ENCODE measurements at places on chromosomes 7 and 10.

- no peak for DNase-seq
Measured at GRCh38 chr10:118764195-118764594, 9.4 kb upstream of the CACUL1 start.

- no peak for DNase-seq
Measured at GRCh38 chr10:27865221-27865635, 119.6 kb upstream of the MKX start.

DNA sequence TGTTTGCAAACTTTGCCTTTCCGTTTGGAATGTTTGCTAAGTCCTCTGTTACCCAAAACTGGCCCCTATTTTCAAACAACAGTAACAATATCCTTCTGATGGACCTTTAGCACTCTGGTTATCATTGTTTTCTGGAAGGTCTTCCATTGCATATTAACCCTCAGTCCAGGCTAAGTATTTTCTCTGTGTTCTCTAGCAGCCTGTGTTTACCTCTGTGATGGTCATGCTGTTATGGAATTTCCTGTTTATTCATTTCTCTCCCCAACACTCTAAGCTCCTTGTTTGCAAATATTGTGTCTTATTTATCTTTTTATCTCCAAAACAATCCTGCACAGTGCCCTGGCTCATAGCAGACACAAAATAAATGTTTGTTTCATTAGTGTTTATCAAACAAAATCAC, 560.3 kb downstream of the ATRNL1 start:
- DNase-seq, result no peak

DNA sequence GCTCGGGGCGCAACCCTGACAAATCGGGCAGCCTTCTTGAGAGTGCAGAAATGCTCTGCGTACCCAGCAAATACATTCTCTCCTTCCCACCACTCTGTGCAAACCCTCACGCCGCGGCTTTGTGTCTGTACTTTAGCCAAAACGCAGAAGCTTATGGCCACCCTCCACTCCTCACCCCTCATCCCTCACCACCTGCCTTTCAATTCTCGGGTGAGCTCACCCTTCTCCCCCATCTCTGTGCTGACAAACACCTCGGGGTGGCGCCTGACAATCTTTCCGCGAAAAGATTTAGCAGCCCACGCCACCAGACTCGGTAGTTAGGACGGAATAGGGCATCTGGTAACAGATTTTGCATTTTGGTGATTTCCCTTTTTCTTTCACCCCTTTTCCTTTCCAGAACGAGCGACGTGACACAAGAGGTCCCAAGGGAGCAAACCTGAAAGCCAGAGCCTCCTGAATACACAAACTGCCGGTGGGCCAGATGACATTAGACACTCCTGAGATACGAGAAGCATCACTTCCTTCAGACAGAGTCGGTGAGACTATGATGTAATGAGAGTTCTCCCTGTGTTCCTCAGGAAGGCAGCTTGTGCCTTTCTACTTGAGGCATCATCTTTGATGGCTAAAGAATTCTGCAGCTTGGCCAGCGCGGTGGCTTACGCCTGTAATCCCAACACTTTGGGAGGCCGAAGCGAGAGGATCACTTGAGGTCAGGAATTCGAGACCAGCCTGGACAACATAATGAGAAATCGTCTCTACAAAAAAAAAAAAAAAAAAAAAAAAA, 671 bp upstream of the ATAD1 start:
- DNase-seq, result peak; percentile 2

- DNase-seq, result no peak
Measured at GRCh38 chr10:118106426-118106825, 59.7 kb upstream of the RAB11FIP2 start.

DNA sequence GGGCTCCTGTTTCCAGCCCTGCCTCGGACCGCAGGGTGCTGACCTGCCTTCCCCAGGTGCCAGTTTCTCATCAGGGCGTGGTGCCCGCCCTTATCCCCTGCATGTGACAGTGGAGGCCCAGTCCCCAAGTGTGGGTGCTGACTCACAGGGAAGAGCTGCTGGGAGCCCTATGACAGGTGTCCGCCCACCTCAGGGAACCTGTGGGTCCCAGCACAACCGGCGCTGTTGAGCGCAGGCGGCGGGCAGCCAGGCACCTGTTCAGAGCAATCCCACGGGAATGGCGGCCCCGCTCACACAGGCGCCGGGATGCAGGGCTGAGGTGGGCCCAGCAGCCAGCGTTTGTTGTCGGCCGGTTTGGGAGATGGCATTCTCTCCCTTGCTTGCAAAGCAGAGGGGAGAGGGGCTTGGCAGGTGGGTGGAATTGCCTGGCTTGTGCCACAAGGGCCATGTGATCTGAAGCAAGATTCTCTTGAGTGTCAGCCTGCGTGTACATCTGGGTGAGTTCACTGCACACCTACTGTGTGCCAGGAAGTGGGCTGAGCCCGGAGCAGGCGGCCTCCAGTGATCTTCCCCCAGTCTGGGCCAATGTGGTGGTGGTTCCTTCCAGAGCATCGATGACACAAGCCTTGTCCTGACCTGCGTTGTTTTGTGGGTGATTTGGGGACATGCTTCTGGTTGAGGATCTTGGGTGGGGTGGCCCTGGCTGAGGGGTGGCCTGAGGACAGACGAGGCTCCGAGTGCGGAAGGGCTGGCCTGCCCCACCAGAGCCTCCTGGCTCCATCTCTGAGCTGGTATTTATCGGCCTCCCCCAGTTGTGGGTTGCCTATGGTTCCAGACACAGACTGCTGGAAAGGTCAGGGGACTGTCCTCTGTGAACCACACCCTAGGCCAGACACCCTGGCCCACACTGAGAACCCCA, 2.4 kb downstream of the PWWP2B start:
- DNase-seq, result no peak

GRCh38 chr10:100442548-100442947, 20.3 kb upstream of the WNT8B start:
- DNase-seq, result no peak

DNA sequence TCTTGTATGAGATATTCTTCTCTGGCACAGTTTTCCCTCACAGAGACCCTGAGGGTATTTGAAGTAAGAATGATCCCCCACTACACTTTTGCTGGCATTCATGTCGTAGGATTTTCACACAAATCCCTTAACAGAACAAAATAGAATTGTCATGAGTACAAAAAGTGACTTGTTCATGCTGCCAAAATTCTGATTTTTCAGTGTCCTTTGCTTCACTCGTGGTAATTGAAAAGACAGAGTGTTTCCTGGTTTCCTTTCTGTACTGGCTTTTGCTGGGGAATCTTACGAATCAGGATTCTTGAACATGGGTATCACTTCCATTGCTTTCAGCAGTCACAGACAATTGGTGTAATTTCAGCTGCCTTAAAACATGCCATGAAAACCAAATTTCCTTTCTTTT, 756.3 kb downstream of the REEP3 start:
- no peak for DNase-seq

GRCh38 chr10:68348265-68348741, 15.6 kb upstream of the PBLD start:
- DNase-seq, result no peak

DNA sequence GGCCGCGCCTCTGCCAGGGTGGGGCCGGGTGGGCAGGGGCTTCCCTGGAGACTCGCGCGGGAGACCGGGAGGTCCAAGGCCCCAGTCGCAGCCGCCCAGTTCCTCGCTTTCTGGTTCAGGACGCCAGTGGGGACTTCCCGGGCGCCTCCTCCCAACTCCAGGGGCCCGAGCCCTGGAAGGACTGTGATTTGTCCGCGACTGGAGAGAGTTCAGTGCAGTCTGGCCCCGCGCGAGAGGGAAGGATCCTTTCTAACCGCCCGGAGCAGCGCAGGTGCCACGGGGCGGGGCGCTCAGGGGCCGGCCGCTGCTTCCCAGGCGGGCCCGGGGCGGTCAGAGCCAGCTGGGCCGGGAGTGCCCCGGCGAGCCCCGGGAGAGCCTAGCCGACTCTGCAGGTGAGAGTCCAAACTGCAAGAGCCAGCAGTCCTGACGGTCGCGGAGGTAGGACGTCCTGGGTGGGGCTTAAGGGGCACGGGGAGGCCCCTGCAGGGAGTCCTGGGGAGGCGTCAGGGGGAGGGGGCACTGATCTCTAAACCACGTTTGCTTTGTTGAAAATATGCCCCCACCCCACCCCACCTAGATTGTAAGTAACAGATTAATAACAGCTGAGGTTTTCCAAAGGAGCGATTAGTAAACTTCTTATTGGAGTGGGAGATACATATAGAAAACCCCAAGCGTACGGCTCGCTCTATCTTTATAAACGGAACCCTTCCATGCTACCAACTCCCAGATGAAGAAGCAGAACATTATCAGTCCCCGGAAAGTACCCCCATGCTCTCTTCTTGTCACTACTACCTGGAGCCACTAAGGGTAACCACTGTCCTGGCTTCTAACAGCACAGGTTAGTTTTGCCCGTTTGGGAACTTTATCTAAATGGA, 8.2 kb downstream of the NKX2-3 start:
- no peak for DNase-seq

DNA sequence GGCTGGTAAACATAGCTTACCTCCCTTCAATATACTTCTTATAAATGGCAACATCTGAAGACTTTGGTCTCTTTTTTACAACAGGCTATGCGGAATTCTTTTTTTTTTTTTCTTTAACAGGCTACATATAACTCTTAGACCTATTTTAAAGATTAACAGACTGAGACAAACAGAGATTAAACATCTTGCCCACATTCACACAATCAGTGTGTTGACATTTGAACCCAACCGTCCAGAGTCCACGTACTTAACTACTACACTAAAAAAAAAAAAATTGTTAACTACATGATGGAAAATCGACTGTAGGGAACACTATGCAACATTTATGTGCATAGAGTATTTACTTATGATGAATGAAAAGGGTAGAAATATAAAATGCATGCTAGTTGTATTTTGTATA, 298.5 kb downstream of the ELMO1 start:
- no peak for DNase-seq

DNA sequence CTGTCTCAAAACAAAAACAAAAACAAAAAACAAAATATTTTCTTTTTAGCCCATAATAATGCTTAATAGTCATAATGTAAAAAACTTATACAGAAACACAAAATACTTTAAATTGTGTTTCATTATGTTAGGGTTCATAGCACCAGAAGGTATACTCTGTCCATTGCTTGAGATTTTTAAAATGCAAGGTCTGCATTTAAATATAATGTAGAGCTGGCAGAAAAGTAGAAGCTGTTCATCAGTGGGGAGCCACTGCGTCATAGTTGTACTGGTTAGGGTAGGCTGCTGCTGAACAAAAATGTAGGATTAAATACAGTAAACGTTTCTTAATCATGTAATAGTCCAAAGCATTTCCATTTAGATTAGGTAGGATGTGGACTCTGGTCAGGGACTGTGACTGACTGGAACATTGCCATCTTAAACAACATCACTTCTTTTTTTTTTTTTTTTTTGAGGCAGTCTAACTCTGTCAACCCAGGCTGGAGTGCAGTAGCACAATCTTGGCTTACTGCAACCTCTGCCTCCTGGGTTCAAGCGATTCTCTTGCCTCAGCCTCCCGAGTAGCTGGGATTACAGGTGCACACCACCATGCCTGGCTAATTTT, 85.2 kb downstream of the ANKIB1 start:
- no peak for DNase-seq

GRCh38 chr10:843703-844102, 87.8 kb downstream of the LARP4B start:
- DNase-seq, result no peak

All from NCI-H1092 (cell line).